ENCODE measurements at places on chromosomes 6 and 20. TPM values are rescaled to one million over a fixed set of nuclear protein-coding genes. Genes with fewer than 3 reads are reported as not detected.

- peak; percentile 87 for DNase-seq
These were observed 27.8 kb downstream of the SLC23A2 start for GRCh38 chr20:4973330-4974097.

GRCh38 chr20:11995805-11996567 lies 78.3 kb downstream of the BTBD3 start:
- peak; percentile 11 for DNase-seq

DNA sequence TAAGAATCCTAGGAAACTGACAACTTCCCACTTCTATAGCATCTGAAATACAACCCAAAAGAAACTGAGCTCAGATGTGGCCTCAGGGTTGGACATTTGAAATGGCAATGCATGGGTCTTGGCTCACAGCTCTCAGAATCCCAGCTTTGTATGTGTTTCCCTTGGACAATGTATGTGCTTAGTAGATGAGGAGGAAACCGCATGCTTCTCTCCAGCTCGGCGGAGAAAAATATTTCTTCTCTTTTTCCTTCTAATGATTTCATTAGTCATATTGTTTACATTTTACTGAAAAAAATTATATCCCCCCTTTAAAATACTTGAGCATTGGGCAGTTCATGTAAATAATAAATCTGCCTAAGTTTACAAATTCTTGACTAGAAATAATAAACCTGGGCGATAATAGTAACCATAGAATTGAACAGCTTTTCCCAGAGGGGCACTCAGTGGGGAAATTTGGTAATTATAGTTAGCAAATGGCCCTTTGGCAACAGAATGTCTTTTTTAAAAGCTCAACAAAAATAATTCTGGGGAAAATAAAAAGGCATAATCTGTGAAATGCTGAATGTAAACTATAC lies 55.3 kb downstream of the PFDN4 start:
- DNase-seq: peak; percentile 95

DNA sequence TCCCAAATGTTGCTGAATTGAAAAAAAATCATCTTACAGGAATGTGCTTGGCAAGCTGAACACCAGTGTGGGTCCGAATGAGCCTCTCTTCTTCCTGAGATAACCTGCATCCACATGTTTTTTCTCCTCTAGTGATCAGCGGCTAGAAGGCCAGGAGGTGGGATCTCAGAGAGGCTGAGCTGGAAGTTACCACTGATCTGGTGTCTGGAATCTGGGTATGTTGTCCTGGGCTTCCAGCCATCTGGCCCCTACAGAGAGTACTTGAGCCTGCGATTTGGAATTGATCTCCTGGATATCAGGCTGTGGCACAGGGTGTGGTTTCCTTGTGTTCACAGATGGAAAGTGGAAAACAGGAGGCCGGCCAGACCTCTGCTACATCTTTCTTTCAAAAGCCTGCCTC lies 35.9 kb downstream of the SULF2 start:
- DNase-seq: no peak

GRCh38 chr6:31640612-31641011 lies 11.8 kb downstream of the BAG6 start:
- DNase-seq: no peak

Gene SYTL3
- 4.6 TPM for total RNA-seq

Gene GPR6
- not detected for total RNA-seq

Gene MOG
- not detected for total RNA-seq

Gene COL10A1
- total RNA-seq: 40.1 TPM
